ENCODE measurements at places on chromosomes 11 and 22.

DNA sequence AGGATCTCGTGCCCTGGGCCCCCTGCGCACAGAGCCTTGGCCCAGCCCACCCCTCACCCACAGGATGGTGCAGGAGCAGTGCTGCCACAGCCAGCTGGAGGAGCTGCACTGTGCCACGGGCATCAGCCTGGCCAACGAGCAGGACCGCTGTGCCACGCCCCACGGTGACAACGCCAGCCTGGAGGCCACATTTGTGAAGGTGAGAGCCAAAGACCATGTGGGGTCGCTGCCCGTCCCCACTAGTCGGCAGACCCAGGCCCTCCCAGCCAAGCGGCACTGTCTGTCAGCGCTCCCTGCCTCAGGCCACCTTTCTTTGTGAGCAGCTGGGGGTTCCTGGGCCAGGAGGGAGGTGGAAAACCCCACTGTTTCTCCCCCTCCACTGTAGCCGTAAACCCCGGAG, 22.8 kb downstream of the FBLN1 start:
- no peaks in the 10 kb centered on the region for H3K27me3 ChIP-seq
- H3K4me1 ChIP-seq = no peaks in the 10 kb centered on the region

- H3K27me3 ChIP-seq = no peaks in the 10 kb centered on the region
- no peaks in the 10 kb centered on the region for H3K36me3 ChIP-seq
- H3K4me1 ChIP-seq = peaks cover 7% of the 10 kb centered on the region
- DNase-seq = peak; percentile 12
- no peak overlapping the region for H3K4me3 ChIP-seq
- no peak overlapping the region for H3K27ac ChIP-seq
These were observed 10.7 kb downstream of the TBC1D10A start for GRCh38 chr22:30315962-30316576.

- no peak for DNase-seq
- no peak overlapping the region for H3K27ac ChIP-seq
- no peaks in the 10 kb centered on the region for H3K4me1 ChIP-seq
- no peaks in the 10 kb centered on the region for H3K36me3 ChIP-seq
- no peaks in the 10 kb centered on the region for H3K27me3 ChIP-seq
- no peak overlapping the region for H3K4me3 ChIP-seq
These were observed 965 bp downstream of the TCN2 start for GRCh38 chr22:30607939-30608338.

DNA sequence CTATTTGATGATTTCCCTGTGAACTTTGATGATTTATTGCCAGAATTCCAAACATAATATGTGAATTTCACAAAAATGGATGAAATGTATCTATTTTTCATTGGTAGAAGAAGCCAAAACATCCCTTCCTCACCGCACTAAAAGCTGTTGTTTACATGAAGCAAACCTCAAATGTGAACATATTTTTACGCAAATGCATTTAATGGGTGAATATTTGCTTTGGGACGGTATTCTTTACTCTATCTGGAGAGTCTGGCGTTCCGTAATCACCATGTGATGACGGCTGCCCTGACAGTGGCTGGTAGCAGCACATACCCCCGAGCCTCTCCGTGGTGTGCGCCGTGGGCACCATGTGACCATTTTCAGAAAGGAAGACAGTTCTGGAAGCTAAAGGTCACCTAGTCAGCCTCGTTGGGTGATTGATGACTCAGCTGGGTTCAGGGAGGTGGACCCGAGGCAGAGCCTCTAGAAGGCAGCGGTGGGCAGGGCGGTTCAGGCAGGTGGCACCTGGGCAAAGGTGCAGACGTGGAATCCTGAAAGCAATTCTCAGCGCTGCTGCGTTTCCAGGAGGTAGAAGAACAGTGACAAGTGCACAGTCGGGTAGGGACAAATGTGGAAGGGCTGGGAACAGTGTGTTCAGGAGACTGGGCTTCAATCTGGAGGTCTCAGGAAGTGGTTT, 45.3 kb downstream of the PPARA start:
- H3K4me3 ChIP-seq = no peak overlapping the region
- no peak overlapping the region for H3K27ac ChIP-seq
- no peaks in the 10 kb centered on the region for H3K27me3 ChIP-seq
- DNase-seq = no peak

DNA sequence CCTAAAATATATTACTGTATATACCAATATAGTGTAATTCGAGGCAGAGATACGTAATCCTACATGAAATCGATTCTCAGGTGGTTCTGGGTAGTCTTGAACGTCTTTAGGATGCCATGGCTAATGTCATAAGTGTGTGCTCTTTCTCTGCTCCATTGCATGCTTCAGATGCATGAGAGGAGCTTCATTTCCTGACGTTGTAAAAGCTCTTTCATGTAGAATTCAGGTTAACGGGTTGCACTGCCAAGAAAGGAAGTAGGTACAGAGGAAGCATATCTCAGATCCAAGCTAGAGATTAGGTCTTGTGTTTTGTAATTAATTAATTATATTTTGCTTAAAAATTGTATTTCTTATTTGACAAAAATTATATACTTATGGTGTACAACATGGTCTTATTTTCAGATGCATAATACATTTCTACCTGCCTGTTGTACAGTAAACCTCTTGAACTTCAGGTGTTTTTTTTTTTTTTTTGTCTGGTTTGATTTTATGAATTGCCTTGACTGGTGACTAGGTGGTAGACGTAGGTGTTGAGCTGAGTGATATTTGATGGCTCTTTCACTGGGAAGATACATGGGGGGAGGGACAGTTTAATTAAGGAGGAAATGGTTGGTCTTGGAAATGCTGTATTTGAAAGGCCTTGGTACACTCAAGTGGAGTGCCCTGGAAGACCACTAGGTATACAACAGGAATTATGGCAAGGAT, 9.3 kb downstream of the NUP50 start:
- peaks cover 2% of the 10 kb centered on the region for H3K4me1 ChIP-seq
- H3K36me3 ChIP-seq = peaks cover 5% of the 10 kb centered on the region
- no peak overlapping the region for H3K4me3 ChIP-seq

DNA sequence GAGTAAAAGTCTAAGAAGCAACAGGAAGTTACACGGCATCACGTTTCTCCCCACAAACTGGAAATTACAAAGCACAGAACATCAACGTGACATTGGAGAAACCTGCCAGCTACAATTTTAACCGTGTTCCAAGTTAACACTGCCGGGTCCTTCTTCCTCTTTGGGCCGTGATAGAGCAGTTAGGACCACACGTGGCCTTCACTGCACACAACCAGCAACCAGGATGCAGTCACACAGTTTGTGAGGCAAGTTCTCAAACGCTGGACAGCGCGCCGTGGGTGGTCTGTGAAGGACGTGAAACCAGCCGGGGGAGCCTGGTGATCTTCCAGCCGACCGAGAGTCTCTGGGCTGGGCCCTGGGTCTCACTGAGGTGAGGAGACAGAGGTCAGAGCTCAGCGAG, 14.6 kb downstream of the C11orf21 start:
- no peaks in the 10 kb centered on the region for H3K36me3 ChIP-seq
- no peak overlapping the region for H3K4me3 ChIP-seq
- peak; percentile 41 for DNase-seq
- no peak overlapping the region for H3K27ac ChIP-seq
- H3K4me1 ChIP-seq = no peaks in the 10 kb centered on the region

DNA sequence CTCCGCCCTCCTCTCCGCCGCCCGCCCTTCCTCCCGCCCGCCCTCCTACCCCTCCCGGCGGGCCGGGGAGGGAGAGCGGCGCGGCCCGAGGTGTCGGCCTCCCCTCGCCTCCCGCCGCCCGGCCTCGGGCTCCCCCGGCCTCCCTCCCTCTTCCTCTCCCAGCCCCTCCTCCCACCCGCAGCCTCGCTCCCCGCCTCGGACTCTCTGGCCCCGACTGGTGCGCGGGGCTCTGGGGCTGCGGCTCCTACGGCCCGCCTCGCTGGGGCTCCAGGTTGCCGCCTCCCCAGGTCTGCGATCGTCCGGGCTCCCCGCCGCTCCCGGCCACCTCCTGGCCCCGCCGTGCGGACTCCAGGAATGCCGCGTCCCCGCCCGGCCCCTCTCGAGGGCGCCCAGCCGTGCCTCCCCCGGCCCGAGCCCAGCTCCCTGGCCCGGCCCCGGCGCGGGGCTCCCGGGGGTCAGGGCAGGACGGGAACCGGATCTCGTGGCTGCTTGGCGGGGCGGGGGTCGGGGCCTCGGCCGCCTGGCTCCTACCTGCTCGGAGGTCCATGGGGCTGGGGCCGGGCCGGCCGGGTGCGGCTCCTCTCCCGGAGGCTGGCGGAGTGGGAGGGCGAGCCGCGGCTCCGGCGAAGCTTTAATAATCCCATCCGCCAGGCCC, at the start of gene CLCF1:
Gene CLCF1, minus strand, starts transcription at position 606 of the 655 bp plus-strand sequence. Its CDS starts 59 bp downstream, at position 547.
- H3K4me3 ChIP-seq = peak within 1 kb of the TSS; percentile 71
- no peaks in the 10 kb centered on the region for H3K27me3 ChIP-seq
- no peaks in the 10 kb centered on the region for H3K4me1 ChIP-seq

DNA sequence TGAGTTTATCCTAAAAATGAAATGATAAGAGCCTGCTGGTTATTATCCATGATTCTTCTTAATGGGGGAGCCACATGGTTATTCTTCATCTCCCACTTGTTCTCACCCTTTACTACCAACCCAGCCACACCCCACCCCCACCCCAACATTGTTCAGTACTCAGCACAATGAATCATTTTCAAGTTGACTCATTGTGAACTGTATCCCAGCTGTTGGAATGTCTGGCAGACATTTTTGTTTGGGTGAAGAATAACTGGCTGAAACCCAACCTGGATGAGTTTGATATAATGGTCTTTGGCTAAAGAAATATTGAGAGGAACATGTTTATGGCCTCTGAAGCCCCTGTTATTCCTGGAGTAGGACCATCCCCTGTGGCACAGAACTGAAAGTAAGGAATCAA, 136.2 kb downstream of the ELP4 start:
- peaks cover 3% of the 10 kb centered on the region for H3K4me1 ChIP-seq
- DNase-seq = no peak
- no peaks in the 10 kb centered on the region for H3K27me3 ChIP-seq
- H3K36me3 ChIP-seq = no peaks in the 10 kb centered on the region

DNA sequence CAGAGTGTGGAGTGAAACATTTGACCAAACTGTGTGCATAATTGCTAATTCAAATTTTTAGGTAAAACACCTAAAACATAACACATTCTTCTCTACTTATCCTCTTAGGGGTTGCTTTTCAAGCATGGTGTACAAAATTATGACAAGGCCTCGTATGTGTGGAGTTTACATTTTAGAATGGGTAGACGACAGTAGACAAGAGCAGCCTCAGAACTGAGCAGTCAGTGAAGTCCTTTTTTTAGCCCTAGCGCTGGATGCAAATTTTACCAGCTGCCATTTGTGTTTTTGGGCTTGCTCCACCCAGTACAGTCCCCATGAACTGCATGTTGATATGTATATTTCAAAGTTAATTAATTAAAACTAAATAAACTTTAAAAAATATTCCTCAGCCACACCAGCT, 64.7 kb upstream of the TOP3B start:
- DNase-seq = no peak
- H3K27ac ChIP-seq = no peak overlapping the region
- no peaks in the 10 kb centered on the region for H3K36me3 ChIP-seq
- no peaks in the 10 kb centered on the region for H3K4me1 ChIP-seq
- H3K4me3 ChIP-seq = no peak overlapping the region

DNA sequence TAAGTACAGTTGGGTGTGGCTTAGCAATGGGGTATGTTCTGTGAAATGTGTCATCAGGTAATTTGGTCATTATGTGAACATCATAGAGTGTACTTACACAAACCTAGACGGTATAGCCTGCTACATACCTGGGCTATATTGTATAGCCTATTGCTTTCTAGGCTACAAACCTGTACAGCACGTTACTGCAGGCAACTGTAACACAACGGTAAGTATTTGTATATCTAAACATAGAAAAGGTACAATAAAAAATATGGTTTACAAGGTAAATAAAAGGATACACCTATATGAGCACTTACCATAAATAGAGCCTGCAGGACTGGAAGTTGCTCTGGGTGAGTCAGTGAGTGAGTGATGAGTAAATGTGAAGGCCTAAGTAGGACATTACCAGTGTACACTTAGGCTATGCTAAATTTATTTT, 73.1 kb upstream of the GDPD4 start:
- peaks cover 10% of the 10 kb centered on the region for H3K36me3 ChIP-seq
- no peak overlapping the region for H3K4me3 ChIP-seq
- H3K27ac ChIP-seq = no peak overlapping the region

DNA sequence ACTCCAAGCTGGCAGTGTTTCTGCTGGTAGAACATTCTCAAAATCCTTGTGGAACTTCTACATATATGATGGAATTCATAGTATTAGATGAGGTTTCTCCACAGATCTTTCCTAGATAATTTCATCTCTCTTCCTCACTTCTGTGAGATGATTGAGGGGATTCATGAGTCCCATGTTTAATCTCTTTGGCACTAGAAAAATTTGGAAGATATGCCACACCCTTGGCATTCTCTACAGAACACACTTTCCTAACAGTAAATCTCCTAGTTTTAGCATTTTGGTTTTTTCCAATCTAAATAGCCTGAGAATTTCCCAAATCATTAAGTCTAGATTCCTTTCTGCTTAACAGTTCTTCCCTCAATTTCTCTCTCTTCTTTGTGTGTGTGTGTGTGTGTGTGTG, 35.3 kb downstream of the MED15 start:
- no peaks in the 10 kb centered on the region for H3K27me3 ChIP-seq
- H3K36me3 ChIP-seq = no peaks in the 10 kb centered on the region
- no peak for DNase-seq

DNA sequence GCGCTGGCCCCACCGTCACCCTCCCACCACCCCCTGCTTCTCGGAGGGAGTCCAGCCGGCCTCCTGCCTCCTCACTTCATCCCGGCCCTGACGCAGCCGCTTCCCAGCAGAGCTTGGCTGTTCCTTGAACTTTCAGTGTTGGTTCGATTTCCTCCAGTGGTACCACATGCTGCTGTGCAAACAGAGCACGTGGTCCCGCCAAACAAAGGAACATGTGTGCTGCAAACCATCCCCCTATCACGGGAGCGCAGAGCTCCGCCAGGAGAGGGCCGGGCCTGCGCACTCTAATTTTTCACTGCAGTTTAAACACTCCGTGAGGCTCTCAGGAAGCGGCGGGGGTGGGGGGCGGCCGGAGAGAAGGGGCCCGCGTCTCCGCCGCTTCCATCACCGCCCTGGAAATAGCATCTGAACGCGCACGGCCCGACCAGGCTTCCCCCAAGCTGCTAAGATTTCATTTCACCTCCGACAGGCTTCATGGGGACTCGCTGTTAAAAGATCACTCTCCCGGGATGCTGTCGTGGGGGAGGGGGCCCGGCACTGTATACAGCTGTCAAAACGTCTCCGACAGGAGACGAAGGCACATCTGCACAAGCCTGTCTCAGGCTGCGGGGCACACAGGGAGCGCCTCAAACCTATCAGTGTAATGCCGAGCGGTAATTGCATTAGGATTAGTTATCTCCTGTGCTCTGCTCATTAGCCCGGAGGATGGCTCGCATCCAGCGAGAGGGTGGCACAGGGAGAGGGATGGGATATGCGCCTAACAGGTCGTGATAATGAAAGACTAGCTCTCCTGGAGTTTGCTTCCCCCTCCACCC, 269.9 kb upstream of the SORL1-AS1 start:
- H3K4me1 ChIP-seq = no peaks in the 10 kb centered on the region
- H3K27me3 ChIP-seq = no peaks in the 10 kb centered on the region
- H3K4me3 ChIP-seq = peak overlapping the region; percentile 72
- peak; percentile 91 for DNase-seq
- H3K27ac ChIP-seq = peak overlapping the region; percentile 60
- H3K36me3 ChIP-seq = no peaks in the 10 kb centered on the region

All from aorta (tissue), 5 donors.